ENCODE measurements at places on chromosomes 1 and 21.

DNA sequence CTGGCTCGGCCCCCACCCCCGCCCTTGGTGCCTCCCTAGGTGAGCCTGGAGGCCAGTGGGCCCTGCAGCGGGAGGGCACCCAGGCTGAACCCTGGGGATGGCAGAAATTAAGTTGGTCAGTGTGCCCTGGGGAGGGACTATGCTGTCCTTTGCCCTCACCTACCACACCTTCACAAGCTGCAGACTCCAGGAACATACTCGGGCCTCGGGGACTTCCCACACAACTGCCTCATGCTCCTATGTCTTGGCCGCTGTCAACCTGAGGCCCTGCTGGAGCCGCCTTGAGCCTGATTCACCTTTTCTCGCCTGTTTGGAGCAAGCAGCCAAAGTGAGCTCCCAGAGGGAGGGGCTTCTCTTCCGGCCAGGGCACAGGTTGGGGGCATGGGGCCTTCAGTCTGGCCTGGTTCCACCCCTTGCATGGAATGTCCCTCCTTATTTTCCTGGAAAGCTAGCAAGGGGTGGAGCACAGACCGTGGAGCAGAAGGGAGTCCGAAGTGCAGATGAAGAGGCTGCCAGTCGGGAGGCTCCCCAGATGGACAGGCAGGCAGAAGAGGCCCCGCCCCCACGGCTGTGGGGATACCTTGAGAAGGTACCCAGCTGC is 24.7 kb downstream of the KNCN start:
- peaks cover 79% of the 10 kb centered on the region for H3K27me3 ChIP-seq
- DNase-seq, result no peak
- H3K36me3 ChIP-seq, result no peaks in the 10 kb centered on the region
- H3K27ac ChIP-seq, result no peak overlapping the region

DNA sequence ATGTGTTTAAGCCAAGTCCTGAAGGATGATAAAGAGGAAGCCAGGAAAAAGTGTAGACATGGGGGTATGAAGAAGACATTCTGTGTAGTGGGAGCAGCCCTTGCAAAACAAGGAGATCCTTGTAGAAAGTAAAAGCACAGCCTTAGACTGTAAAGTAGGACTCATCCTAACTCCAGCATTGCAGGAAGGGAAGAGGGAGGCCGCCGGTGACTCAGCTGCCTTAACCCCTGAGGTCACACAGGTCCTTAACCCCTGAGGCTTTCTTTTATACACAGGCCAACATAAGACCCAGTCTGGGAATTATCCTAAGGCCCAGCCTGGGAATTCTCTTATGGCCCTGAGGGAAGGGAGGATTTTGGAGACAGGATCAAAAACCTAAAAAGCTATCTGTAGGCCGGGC is 18.0 kb downstream of the PGM1 start:
- peaks cover 27% of the 10 kb centered on the region for H3K4me1 ChIP-seq
- no peak overlapping the region for H3K27ac ChIP-seq
- H3K36me3 ChIP-seq, result no peaks in the 10 kb centered on the region
- H3K27me3 ChIP-seq, result no peaks in the 10 kb centered on the region

DNA sequence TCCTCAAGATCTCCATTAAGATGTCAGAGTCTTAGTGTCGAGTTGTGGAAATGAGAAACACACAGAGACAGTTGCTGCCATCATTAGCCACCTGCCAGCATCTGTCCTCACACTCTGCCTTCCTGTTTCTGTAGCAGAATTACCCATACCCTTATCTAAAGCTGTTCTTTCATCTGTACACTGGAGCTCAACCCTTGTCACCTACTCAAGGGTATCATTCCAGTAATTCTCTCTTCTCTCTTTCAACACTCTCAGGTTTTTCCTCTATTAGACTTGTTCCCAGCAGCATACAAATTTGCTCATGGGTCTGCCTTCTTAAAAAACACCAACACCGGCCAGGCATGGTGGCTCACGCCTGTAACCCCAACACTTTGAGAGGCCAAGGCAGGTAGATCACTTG is 27.4 kb upstream of the RNF2 start:
- no peak overlapping the region for H3K27ac ChIP-seq
- peaks cover 4% of the 10 kb centered on the region for H3K4me1 ChIP-seq
- H3K36me3 ChIP-seq, result no peaks in the 10 kb centered on the region
- H3K27me3 ChIP-seq, result no peaks in the 10 kb centered on the region

DNA sequence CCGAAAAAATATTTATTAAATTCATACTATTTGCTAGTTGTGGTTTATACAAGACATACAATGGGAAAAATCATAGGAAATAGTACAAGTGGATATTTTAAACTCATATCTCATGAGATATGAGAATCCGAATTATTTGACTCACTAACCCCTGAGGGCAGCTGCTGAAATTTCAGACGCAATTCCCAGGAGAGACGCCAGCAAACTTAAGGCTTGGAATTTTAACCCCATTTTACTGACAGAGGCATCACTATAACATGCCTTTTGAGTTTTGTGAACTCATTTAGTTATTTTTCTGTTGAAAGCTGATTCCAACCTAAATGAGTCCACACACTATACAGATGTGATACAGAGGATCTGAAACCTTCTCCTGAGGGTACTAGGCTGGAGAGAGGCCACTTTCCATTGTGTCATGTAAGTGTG is 5.9 kb upstream of the MROH9 start:
- no peak overlapping the region for H3K4me3 ChIP-seq
- H3K4me1 ChIP-seq, result no peaks in the 10 kb centered on the region
- no peaks in the 10 kb centered on the region for H3K36me3 ChIP-seq
- peaks cover 15% of the 10 kb centered on the region for H3K27me3 ChIP-seq
- H3K27ac ChIP-seq, result no peak overlapping the region

DNA sequence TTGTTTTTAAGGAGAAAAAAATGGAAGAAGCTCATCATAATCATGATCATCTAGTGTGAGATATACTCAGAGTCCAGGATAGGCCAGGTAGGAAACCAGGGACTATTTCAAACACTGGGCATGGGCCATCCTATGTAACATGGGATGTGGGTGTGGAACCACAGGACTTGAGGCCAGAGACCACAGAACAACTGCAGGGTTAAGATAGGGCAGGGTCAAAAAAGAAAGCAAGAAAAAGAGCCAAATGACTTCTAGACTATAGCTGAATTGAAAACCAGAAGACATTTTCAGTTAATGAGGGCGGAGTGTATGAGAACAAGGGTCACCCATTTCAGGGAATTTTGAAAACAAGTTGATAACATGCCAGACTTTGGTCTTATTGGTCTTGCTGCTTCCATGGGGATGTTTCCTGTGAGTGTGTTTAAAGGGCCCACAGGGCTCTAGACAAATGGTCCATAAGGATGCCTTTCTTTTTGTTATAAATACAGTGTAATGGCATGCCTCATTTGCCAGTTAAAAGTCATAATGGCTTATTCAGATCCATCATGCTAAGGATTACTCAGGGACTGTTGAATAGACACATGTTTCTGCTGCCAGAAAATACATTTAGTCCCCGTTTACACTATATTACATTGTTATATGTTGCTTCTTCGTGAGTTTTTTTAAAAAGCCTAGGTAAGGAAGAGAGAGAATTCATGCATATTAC is 182.0 kb upstream of the C21orf91 start:
- H3K4me1 ChIP-seq, result no peaks in the 10 kb centered on the region
- no peak overlapping the region for H3K4me3 ChIP-seq
- no peak for DNase-seq
- H3K36me3 ChIP-seq, result no peaks in the 10 kb centered on the region

- no peak for DNase-seq
- no peak overlapping the region for H3K27ac ChIP-seq
- no peak overlapping the region for H3K4me3 ChIP-seq
- H3K4me1 ChIP-seq, result no peaks in the 10 kb centered on the region
- no peaks in the 10 kb centered on the region for H3K36me3 ChIP-seq
- no peaks in the 10 kb centered on the region for H3K27me3 ChIP-seq
Observed at GRCh38 chr1:68570871-68571270, 74.0 kb upstream of the DEPDC1 start.

Data from neural crest cell (in vitro differentiated cells).